ENCODE measurements at places on chromosomes 16 and 17. TPM values are rescaled to one million over a fixed set of nuclear protein-coding genes. Genes with fewer than 3 reads are reported as not detected.
A peak's percentile ranks its signal among the peaks of the same experiment; 100 is the strongest.

GRCh38 chr17:67633751-67634211 is 84.0 kb upstream of the NOL11 start:
- no peak for DNase-seq

- no peak for DNase-seq
Measured at GRCh38 chr17:74801896-74802295, 25.8 kb upstream of the NAT9 start.

- DNase-seq = peak; percentile 85
Measured at GRCh38 chr16:4660454-4661007, 32.8 kb upstream of the NUDT16L1 start.

DNA sequence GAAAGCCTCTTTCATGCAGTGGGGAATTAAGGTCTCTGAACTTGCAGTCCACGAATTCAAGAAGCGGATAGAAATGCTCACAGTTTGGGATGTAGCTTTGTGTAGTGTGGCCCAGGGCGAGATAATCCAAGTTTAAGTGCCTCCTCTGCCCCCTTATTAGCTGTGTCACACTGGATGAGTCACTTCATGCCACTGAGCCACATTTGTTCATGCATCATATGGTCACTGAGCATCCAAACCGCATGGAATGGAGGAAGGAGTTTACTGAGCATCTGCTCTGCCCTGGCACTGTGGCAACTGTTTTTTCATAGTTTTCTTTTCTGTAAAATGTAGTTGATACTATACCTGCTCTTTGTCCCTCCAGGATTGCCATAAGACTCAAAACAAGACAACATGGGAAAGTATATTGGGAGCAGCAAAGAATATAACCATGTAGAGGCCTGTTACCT is 15.1 kb upstream of the DHX8 start:
- DNase-seq = peak; percentile 90

Gene NACA2
- not detected for total RNA-seq

Gene SAMD14
- 1.7 TPM for total RNA-seq

Gene EXOSC6
- 35.6 TPM for total RNA-seq
